ENCODE measurements at places on chromosomes 11 and 22. TPM values are rescaled to one million over a fixed set of nuclear protein-coding genes. Genes with fewer than 3 reads are reported as not detected.

- no peak for DNase-seq
Observed at GRCh38 chr22:44659140-44659539, 42.9 kb upstream of the PRR5 start.

- no peak for DNase-seq
Observed at GRCh38 chr11:130478881-130479280, 30.4 kb downstream of the ADAMTS15 start.

GRCh38 chr11:75398906-75399305 is 412 bp upstream of the RPS3 start:
- no peak for DNase-seq

DNA sequence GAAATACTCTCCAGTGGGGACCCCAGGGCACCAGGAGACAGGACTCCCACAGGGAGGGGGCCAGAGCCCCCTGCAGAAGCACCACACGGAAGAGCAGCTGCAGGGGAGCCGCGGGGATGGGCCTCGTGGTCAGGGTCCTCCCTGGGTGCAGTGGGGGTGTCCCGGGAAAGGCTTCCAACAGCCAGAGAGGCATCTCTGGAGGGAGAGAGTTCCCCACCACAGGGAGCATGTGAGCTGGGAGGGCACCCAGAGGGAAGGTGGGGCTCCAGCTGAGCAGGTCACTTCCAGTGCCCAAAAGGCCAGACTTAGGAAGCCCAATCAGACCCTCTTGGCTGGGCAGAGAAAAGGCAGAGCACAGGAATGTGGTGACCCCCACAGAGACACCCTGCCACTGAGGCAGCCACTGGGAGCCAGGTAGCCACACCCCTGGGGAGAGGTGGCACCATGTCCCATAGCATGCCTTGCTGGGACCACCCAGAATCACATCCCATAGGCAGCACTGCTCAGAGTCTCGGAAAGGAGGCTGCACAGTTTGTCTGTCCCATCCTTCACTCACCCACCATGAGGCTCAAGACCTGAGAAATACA is 49.9 kb upstream of the LMO1 start:
- DNase-seq = no peak

GRCh38 chr22:47290706-47291430 is 528.4 kb downstream of the TBC1D22A start:
- DNase-seq = no peak

GRCh38 chr11:110207123-110207522 is 89.3 kb downstream of the RDX start:
- no peak for DNase-seq

DNA sequence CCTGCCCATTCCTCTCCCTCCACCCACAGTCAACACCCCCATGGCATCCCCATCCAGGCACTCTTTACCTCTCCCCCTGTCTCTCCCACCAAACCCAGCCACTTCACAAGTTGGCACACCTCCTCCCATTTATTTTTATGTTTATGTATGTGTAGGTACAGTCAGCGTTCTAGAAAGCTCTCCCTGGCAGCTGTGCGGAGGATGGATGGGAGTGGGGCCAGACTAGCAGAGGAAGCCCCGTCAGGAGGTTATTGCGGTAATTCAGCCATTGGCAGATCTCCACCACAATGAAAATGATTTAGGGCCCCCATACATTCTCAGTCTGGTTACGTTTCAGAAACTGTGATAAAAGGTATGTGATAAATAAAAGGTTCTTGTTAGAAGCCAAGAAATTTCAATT is 51.3 kb downstream of the BTG4 start:
- no peak for DNase-seq

GRCh38 chr11:116857936-116858335 is 20.5 kb upstream of the APOA1 start:
- DNase-seq = no peak

GRCh38 chr22:33095661-33096060 is 37.5 kb upstream of the SYN3 start:
- DNase-seq = no peak

- peak; percentile 7 for DNase-seq
Observed at GRCh38 chr22:45376703-45377102, 36.7 kb downstream of the SMC1B start.

- no peak for DNase-seq
Observed at GRCh38 chr11:59510941-59511589, at the start of gene OR4D9. Gene OR4D9, plus strand, starts transcription at chr11:59511539. Its CDS starts 3,374 bp downstream, at chr11:59514913.

The KRTAP5-7 gene
- not detected for polyA plus RNA-seq

GRCh38 chr11:120492486-120492885 is 19.1 kb upstream of the GRIK4 start:
- DNase-seq = no peak

DNA sequence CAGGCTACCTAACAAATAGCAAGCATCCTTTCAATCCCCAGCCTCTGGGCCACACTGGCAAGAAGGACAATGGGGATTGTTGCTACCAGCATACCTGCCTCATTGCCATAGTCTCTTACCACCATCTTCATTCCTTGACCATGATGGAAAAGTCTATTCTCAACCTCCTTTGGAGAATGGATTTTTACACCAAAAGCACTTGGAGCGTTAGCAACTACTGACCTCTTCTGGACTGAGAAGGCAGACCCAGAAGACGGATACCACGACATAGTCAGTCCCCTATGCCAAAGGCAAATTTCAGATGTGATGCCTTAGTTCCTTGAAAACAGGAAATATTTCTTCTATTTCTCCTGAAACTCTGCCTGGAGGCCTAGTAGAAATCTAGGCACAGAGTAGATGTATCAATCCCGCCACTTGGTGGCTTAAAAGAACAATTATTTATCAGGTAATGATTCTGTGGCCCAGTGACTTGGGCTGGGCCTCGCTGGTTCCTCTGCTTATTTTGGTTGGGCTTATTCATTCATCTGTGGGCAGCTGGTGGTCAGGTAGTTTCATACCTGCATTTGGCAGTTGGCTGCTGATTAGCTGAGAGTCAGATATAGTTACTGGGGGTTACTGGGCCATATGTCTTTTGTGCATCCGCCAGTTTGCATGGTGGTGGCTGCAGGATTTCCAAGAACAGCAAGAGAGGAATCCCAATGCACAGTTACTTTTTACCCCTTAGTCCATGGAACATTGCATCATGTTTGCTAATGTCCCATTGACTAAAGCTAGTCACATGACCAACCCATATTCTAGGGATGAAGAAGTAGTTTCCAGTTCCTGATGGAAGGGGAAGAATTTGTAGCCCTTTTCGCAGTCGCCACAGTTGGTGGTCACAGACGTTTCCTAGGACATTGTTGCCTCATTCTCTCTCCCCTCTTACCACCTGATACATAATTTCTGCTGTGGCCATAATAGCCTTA is 75.2 kb downstream of the DHCR7 start:
- DNase-seq = no peak

DNA sequence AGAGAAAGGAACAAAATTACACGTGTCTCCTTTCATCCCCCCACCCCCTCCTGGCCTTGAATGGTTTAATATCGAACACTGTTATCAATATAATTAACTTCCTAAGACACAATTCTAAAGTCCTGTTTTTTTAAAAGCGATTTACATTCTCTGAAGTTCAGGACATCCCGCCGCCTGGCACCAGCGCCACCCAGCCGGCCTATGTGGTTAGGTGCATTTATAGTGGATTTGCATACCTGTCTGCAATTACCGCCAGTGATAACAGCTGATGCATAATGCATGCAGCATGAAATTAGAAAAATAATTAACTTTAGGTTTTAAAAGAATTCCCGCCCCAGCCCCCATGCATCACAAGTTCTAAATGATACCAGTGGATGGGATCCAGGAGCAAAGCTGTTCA is 58.6 kb downstream of the MACROD1 start:
- DNase-seq = no peak

GRCh38 chr11:122666743-122667142 is 11.2 kb downstream of the UBASH3B start:
- DNase-seq = no peak

The TMEM191C gene
- polyA plus RNA-seq = 0.70 TPM

GRCh38 chr22:41752011-41752970 is 48.2 kb upstream of the CCDC134 start:
- no peak for DNase-seq

The ZP1 gene
- polyA plus RNA-seq = 0.37 TPM

GRCh38 chr11:32390712-32391111 is 44.6 kb downstream of the WT1 start:
- no peak for DNase-seq

DNA sequence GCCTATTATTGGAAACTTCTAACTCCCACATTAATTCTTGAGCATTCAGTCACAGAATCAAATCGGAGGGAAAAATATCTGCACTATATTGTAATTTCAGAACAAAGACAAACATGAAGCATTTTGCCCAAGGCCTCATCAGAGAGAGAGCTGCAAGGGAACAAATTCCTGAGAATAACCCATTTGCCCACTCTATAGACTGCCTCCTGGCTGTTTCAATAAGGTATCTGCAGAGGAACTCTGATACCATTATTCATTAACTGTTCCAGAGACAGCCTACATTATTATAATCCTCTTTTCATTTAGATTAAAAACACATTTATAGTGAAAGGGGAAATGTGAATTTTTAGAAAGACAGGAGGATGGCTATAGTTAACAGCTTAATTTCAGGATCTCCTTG is 663.9 kb downstream of the DLG2 start:
- no peak for DNase-seq

The PRRG4 gene
- polyA plus RNA-seq = 0.14 TPM

DNA sequence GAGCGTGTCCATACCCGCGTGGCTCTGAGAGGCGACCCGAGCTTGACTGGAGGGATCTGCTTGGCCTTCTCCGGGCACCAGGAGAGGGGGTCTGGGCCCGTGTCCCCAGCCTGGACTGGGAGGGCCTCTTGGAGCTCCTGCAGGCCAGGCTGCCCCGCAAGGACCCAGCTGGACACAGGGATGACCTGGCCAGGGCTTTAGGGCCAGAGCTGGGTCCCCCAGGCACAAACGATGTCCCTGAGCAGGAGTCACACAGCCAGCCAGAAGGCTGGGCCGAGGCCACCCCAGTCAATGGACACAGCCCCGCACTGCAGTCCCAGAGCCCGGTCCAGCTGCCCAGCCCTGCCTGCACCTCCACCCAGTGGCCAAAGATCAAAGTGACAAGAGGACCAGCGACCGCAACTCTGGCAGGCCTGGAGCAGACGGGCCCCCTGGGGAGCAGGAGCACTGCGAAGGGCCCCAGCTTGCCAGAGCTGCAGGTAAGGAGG is 38.2 kb downstream of the TRIOBP start:
- DNase-seq = peak; percentile 57

DNA sequence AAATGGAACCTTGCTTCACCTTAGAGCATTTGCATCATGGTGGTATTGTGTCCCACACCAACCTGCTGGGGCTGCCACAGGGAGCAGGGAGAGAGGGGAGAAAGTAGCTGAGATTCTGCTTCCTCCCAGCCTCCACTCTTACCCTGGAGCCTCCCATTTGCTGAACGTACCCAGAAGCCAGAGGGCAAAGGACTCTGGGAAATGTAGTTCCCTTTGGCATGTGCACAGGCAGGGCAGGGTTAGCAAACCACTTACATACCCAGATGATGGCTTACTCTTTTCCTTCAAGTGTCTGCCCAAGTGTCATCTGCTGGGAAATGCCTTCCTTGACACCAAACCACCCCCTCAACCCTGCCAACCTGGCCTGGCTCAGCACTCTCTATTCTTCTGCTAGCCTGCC is 16.9 kb downstream of the SMIM38 start:
- no peak for DNase-seq

DNA sequence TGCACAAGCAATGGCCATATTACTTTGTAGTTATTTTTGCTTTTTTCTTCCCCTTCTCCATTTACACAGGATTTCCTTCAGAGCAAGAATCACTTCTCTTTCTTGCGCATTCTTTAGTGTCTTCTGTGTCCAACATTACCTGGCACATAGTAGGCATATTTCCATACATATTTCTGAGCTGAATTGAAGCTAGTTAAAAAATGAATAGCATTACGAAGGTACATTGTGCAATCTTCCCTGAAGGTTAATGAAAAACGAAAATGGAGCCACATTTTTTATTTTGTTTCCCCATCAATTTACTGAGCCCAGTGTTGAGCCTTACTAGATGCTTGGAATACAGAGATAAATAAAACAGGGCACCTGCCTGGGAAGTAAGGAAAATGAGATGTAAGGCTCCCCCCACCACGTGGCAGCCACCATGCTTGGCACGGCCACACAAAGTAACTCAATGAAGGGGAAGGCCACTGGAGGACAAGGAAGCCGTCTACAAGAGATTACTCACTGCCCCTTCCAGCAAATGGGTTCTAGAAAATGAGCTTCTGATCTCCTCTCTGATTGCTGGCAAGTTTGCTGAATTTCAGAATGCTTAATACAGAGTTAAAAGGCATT is 381.9 kb downstream of the LARGE1 start:
- DNase-seq = no peak

The CASP12 gene
- 0.22 TPM for polyA plus RNA-seq
